ENCODE measurements at places on chromosomes 4 and X. TPM values are rescaled to one million over a fixed set of nuclear protein-coding genes. Genes with fewer than 3 reads are reported as not detected.

CFAP99 gene
- polyA plus RNA-seq = 0.09 TPM

HAND2 gene
- 37.1 TPM for polyA plus RNA-seq

DKK2 gene
- polyA plus RNA-seq = 1.6 TPM

SPANXA1 gene
- not detected for polyA plus RNA-seq

DGKK gene
- 0.09 TPM for polyA plus RNA-seq

HPGD gene
- 57.7 TPM for polyA plus RNA-seq

GRCh38 chr4:53589511-53589910 is 1.8 kb downstream of the LNX1 start:
- peak overlapping the region; percentile 92 for H3K27ac ChIP-seq
- H3K36me3 ChIP-seq = no peaks in the 10 kb centered on the region
- H3K4me3 ChIP-seq = no peak overlapping the region
- peaks cover 22% of the 10 kb centered on the region for H3K4me1 ChIP-seq

DNA sequence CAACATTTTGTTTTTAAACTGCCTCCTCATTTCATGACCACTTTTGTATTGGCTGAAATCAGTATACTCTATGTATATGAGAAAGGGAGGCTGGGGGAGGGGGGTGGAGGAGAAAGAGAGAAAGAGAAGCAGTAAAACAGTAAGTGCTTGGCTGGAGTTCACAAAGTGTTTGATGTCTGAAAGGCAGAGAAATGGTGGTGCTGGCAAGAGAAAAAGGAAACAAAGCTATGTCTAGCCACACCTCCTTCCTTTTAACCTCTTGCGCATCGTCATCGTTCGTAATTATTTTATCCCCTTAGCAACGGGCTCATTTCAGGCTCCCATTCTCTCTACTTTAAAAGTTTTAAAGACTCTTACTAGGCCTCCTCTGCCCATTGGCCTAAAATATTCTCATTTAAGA is 25.6 kb downstream of the RPA4 start:
- no peaks in the 10 kb centered on the region for H3K4me1 ChIP-seq
- no peaks in the 10 kb centered on the region for H3K27me3 ChIP-seq

DNA sequence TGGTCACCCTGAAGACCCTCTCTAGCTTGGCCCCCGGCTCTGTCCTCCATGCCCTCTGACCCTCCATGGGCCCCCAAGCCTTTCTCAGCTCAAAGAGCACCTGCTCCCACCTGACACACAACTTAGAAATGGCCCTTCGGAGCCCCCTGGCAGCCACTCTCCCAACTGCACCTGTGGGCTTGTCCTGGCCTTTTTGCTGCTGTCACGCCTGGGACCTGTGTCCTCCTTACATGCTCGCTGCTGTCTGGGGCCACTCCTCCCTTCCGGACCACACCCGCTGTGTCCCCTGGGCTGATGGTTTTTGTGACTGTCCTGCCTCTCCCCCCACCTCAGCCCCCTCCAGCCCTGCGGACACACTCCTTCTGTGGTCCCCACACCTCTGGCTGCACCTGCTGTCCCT is 106.2 kb upstream of the AFAP1 start:
- no peaks in the 10 kb centered on the region for H3K36me3 ChIP-seq
- H3K27me3 ChIP-seq = peaks cover 12% of the 10 kb centered on the region
- peaks cover 2% of the 10 kb centered on the region for H3K4me1 ChIP-seq
- no peak overlapping the region for H3K4me3 ChIP-seq

DNA sequence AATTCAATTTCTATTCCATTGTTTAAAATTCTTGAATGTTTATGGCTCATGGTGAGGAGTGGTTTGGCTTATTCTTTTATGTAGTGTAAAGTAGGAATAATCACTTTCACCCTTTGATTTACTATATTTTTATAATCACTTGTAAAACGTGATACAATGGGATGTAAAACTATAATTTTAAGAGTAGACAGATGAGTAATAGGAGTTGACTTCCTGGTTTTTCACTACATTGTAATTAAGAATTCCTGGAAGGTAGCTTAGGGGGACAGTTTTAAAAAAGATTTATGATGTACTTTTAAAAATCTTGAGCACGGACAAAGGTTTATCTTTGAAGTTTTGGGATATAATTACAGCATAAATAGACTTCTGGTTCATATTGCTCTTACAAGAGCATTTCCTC is 65.3 kb downstream of the PDGFC start:
- peaks cover 2% of the 10 kb centered on the region for H3K36me3 ChIP-seq
- no peak overlapping the region for H3K27ac ChIP-seq
- H3K4me1 ChIP-seq = no peaks in the 10 kb centered on the region
- H3K4me3 ChIP-seq = no peak overlapping the region
- no peak for DNase-seq

DNA sequence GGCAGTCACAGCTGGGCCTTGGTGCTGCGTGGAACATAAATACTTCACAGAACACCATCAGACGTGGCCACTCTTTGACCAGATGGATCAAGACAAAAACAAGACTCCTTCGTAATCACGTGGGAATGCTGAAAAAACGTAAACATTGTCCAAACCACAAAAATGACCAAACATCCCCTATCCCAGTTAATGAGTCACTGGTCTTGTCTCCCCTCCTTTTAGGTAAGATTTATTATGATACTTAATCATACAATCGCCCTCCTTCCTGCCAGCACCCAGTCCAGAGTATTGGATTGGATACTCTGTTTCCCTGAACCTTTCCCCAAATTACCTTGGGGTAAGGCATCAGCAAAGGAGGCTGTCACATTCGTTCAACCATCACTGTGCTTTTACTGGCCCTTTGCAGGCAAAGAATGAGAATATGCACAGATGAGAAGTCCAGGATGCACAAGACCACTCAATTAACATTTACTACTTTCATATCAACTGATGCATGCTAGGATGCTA is 601 bp upstream of the TCEANC start:
- H3K27ac ChIP-seq = peak overlapping the region; percentile 75
- H3K27me3 ChIP-seq = no peaks in the 10 kb centered on the region
- H3K4me3 ChIP-seq = peak overlapping the region; percentile 68
- no peak for DNase-seq
- H3K36me3 ChIP-seq = peaks cover 6% of the 10 kb centered on the region

DNA sequence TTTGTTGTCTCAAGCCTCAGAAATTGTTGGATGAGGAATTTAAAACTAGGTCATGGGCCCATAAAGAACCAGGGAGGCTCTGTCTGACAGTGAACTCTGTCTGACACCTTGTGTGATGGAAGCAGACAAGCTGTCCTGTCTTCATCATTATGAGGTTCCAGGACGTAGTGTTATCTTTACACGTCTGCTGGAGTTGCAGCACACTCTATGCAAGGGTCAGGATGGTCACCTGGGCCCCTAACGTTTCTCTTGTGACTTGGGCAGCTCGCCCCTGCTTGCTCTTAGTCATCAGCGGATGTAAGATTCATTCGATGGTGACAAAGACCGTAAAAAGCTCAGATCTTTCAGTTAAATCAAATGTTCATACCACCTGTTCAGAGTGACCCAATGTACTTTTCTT is 92.0 kb upstream of the ADGRG2 start:
- H3K27ac ChIP-seq = no peak overlapping the region
- H3K4me3 ChIP-seq = no peak overlapping the region
- H3K4me1 ChIP-seq = no peaks in the 10 kb centered on the region

- no peak for DNase-seq
- no peak overlapping the region for H3K27ac ChIP-seq
- H3K4me1 ChIP-seq = no peaks in the 10 kb centered on the region
- H3K27me3 ChIP-seq = no peaks in the 10 kb centered on the region
- H3K4me3 ChIP-seq = no peak overlapping the region
These were observed 41.6 kb upstream of the EDA2R start for GRCh38 chrX:66680451-66680850.

DNA sequence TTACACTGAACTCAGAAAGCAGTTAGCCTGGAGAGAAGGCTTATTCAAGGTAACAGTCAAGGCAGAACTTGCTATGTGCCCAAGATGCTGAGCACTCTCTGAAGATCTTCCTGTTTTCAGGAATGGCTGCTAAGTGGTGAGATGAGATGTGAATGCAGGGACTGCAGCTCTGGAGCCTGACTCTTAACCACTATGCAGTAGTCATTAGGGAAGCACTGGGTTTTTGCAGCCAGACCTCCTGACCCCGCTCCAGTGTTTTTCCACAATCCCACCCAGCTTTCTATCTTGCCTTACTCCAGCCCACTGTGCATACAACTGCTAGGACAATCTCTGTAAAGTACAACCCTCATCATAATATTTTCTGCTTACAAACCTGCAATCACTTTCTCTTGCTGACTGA is 95.2 kb upstream of the LNX1 start:
- H3K4me1 ChIP-seq = no peaks in the 10 kb centered on the region
- no peak for DNase-seq
- H3K36me3 ChIP-seq = no peaks in the 10 kb centered on the region

Measured in large intestine (tissue), 12 donors.